Hair follicular keratinocyte (primary cell): ENCODE measurements at places on chromosomes 3 and 15. TPM values are rescaled to one million over a fixed set of nuclear protein-coding genes. Genes with fewer than 3 reads are reported as not detected.

Gene ATP8B4
- total RNA-seq = not detected in 2 replicates

Gene C3orf22
- not detected in 2 replicates for total RNA-seq

Gene STRIT1
- not detected in 2 replicates for total RNA-seq

Gene TICRR
- 3.9 and 8.9 TPM in 2 replicates for total RNA-seq

Gene CSPG4
- total RNA-seq = 77.6 and 155 TPM in 2 replicates

Gene CD200R1
- total RNA-seq = 1.2 TPM in 1 of 2 replicates, not detected in the other

Gene GOLGA8K
- 0.08 TPM in 1 of 2 replicates, not detected in the other for total RNA-seq

Gene GPR87
- total RNA-seq = 61.2 and 66.5 TPM in 2 replicates

Gene MKRN2
- total RNA-seq = 25.1 and 29.0 TPM in 2 replicates

Gene CHST14
- total RNA-seq = 7.9 and 8.6 TPM in 2 replicates

Gene FAN1
- 9.9 and 13.4 TPM in 2 replicates for total RNA-seq

Gene NUDT16
- total RNA-seq = 9.8 and 11.6 TPM in 2 replicates

Gene SERINC4
- not detected in 2 replicates for total RNA-seq

Gene TMC3
- not detected in 2 replicates for total RNA-seq

Gene NANOGP8
- total RNA-seq = not detected in 2 replicates

Gene TGM5
- 0.16 TPM in 1 of 2 replicates, not detected in the other for total RNA-seq
